ENCODE measurements at places on chromosomes 4 and X.

GRCh38 chrX:35919536-35920309 lies at the start of gene CFAP47:
Gene CFAP47, plus strand, starts transcription at chrX:35919734. Its CDS starts 66 bp downstream, at chrX:35919800.
- DNase-seq = no peak

GRCh38 chrX:78123190-78123589 lies 16.3 kb downstream of the TAF9B start:
- no peak for DNase-seq

DNA sequence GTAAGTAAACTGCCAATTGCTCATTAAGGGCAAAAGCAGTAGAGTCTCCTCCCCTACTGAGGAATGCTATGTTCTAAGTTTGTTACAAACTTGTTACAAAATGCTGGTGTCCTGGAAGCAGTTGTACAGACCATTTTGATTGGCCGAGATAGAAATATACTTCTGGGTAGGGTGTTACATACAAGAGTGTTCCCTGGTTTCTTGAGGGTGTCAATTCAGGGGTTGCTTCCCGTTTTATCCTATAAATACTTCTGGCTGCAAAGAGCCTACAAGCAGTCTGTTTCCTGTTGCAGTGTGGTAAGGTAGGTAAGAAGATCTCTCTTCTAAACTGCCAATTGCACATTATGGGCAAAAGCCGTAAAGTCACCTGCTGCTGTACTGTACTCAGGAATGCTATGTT lies 5.7 kb downstream of the TRPC5OS start:
- no peak for DNase-seq

DNA sequence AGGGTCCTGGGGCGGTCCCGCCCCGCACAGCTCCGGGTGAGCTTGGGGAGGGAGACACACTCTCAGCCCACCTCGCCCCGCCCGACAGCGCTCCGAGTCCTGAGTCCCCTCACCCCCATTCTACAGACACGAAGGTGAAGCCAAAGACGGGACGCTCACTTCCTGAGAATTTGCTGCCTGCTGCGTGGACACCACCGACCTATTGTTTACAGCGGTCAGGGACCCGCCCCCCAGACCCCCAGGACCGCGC lies 796 bp upstream of the ZNF141 start:
- DNase-seq = no peak

DNA sequence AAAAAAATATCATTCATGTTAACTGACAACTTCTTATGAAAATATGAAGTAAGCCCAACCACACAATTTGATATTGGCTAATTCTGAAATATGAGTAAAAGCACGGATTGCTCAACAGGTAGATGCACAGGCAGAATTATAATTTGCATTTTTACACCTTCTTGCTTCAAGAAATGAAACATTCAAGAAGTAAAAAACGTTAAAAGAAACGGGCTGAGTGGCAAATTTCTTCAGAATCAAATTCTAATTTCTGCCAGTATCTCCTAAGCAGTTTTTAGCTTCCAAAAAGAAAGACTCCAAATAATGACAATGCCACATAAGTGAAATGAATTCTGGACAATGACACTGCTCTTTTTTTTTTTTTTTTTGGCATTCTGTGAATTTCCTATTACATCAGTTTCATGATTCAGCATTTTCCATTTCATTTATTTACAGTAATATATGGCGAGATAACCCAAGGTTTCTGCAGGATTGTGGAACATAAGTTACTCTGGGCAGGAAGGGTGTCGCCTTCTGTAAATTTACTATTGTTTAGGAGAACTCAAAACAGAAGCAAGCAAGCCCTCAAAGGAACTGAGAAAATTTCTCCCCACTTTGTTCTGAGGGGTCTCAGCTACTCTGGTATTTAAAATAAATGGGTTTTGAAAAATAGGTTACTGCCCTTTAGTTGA lies 1.4 kb downstream of the SEL1L3 start:
- DNase-seq = no peak

GRCh38 chrX:69066966-69067525 lies 98.2 kb downstream of the PJA1 start:
- no peak for DNase-seq

GRCh38 chr4:74983253-74983635 lies 50.3 kb downstream of the PARM1 start:
- DNase-seq = no peak

- DNase-seq = no peak
Observed at GRCh38 chr4:18869166-18869565, 847.6 kb upstream of the LCORL start.

GRCh38 chrX:9370893-9371292 lies 94.0 kb upstream of the TBL1X start:
- peak; percentile 39 for DNase-seq
